ENCODE measurements at places on chromosomes 5 and 9.

- DNase-seq: no peak
These were observed 5.8 kb upstream of the FPGS start for GRCh38 chr9:127796852-127797370.

GRCh38 chr5:87787625-87788256, 375.0 kb upstream of the CCNH start:
- no peak for DNase-seq

- no peak for DNase-seq
These were observed 138.9 kb downstream of the GADD45G start for GRCh38 chr9:89743573-89744254.

DNA sequence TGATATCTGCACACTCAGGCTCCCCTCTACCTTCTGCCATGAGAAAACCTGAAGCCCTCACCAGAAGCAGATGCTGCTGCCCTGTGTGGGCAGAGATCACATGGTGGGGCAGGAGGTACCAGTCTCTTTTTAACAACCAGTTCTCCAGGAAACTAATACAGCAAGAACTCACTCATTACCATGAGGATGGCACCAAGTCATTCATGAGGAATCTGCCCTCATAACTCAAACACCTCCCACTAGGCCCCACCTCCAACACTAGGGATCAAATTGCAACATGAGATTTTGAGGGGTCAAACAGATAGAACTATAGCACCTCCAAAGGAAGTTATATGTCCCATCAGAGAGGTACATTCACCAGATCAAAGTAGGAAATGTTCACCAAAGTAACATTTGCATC, 136.3 kb upstream of the SHB start:
- no peak for DNase-seq

- DNase-seq: no peak
These were observed 26.5 kb downstream of the TRMO start for GRCh38 chr9:97895695-97896332.

DNA sequence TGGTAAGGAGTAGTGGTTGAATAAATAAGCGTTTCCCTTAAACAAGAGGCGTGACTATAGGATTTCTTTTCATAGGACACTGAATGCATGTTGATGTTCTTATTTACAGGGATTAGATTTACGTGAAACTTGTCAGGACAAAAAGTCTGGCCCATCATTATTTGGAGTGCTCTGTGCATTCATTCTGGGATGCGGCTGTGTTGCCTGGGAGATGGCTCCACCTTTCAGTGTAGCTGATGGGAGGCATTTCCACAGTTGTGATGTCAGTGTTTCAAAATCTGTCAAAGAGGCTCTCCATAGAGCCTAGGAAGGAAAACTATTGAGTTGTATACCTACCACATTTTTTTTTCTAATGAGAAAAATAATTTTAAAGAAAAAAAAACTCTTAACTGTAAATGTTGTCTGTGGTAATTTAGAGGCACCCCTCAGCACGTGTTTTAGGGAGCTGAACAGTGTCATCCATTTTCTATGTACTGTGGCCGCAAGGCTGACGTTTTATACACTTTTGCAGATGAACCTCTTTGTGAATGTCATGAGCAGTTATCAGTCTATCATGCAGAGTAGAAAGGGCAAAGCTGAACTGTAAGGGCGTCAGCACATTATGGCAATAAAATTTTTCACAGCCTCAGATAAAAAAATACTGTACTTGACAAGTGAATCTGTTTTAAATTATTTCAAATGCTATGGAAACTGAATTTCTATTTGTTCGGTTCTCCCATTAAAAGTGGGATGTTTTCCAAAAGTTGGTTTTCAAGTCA, 202.7 kb downstream of the PBX3 start:
- no peak for DNase-seq

DNA sequence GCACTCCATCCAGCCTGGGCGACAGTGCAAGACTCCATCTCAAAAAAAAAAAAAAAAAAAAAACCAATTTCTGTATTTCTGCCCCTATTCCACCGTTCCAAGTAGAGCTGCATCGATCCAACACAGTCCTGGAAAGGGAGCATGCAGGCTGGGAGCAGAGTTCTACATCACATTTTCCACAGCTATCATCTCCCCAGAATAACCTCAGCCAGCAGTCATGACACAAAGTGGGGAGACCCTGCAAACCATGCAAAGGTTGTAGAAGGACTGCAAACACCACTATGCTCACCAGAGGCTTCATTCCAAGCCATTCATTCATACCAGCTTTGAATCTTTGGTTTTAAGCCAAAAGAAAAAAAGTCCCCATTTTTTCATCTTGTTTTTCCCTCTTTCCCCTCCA, 20.8 kb upstream of the ZNF354A start:
- no peak for DNase-seq

GRCh38 chr5:149404746-149405549, 25.9 kb upstream of the IL17B start:
- DNase-seq: no peak

- DNase-seq: no peak
These were observed 390.4 kb upstream of the PRR16 start for GRCh38 chr5:120073722-120074121.

GRCh38 chr5:62354028-62354874, 48.2 kb downstream of the KIF2A start:
- peak; percentile 11 for DNase-seq
